ENCODE measurements at places on chromosomes 13 and 19.

- no peak for DNase-seq
Observed at GRCh38 chr19:28330831-28331230, 882.1 kb downstream of the UQCRFS1 start.

- DNase-seq = no peak
Observed at GRCh38 chr19:2558543-2558942, 82.6 kb downstream of the GADD45B start.

DNA sequence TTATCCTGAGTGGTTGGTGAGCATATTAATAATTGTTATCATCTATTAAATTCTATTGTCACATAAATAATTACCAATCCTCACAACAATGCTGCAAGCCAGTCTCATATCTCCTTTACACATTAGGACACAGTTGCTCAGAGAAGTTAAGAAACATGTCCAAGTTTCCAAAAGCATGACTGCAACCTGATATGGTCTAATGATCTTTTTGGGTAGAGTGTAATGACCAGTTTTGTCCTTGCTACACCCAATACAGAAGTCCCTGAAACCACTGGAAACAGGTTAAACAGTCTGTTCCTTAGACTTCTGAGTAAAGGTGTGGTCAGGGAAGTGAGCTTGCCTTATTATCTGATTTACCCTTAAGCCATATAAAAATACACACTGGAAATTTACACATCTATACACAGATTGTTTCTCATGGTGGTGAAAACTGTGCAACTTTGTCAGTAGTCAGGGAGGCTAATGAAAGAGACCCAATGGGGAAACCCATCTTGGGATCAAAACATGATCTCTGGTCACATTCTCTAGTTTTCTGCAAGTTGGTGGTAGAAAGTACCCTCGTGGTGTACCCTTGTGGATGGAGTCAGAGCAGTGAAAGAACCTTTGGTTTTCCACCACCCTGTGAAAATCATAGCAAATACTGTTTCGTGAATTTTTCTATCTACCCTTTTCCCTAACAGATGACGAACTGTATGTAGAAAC lies 146.0 kb upstream of the KLF12 start:
- no peak for DNase-seq

DNA sequence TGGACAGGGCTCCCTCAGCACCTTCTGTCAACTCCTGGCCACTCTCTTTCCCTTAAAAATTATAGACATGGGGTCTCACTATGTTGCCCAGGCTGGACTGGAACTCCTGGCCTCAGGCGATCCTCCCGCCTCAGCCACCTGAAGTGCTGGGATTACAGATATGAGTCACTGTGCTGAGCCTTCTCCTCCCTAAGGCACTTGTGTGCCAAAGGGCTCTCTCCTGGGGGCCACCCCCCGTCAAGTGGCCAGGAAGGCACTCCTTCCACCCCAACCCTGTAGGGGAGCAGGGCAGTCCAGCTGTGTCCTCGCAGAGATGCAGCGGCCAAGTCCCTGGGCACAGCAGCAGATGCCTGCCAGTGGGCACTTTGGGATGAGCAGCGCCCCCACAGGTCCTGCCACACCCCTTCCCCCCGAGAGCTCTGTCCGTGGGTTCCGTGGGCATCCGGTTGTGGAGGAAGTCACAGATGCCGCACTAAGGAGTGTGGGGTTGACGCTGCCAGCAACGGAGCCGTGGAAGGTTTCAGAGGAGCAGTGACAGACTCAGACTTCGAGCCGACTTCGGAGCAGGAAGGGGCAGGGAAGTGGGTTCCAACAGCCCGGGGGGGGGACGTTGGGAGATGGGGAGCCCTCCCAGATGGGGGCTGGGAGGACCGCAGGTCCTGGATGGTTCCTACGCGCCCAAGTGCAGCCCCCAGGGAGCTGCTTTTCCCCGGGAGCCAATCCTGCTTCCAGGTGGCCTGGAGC lies 3.3 kb upstream of the UQCR11 start:
- no peak for DNase-seq

- DNase-seq = no peak
Observed at GRCh38 chr13:95243207-95243606, 58.0 kb downstream of the ABCC4 start.

- DNase-seq = no peak
Observed at GRCh38 chr13:44040070-44040817, 160.5 kb downstream of the LACC1 start.

DNA sequence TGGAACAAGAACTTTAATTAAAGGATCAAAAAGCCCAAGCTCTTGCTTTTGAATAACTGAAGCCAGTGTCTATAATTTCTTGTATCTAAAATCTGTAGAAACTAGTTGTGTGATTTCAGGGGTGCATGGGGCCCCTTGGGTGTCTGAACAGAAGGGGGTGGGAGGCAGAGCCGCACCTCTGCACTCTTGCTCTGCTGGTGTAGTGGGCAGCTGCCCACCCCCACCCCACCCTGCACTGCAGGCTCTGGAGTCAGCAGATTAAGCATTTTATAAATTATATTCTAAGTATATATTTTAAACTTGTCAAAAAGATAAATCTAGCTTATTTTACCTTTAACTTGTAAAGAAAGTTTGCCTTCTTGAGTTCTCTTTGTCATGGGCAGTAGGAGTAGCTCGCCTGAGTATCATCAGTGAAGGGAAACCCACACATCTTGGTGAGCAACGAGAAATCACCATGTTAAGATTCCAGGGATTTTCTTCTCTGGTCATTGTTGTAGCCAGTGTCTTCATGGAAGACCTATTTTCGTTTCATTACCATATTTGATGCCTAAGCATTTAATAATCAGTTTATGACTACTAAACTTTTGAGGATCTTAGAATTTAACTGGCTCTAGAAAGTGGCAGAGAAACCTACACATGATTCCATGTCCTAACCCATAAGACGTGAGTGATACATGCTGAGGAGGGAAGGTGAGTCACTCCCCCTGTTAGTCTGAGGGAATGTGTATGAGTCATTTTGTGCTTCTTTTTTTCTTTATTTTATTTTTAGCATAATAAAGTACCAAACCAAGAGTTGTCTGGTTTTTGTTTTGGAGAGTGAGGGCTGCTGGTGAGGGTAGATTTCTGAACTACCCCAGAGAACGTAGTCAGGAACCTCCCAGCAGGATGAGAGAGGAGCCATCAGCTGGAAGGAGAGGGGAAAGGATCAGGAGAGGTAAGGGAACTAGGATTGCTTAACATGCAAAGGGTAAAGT lies 7.7 kb downstream of the UBE2L5 start:
- no peak for DNase-seq

DNA sequence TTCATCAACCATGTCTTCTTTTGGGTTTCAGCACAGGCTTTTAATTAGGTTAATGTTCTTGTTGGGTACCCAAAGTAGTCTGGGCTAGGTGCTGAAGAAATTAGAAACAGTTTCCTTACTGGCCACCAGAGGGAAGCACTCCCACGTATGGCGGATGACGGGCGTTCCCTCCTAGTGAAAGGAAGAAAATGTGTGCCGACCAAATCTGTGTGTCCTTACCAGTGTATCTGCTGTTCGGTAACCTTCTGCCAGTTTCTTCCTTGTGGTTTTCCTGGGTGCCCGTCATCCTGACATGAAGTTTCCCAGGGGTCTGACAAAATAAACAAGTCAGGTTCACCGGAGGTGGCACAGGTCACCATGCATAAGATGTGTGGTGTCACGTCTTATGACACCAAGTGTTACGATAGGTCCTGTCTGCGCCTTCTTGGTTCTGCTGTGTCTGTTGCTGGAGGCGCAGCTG lies 6.0 kb upstream of the WDR88 start:
- peak; percentile 50 for DNase-seq

DNA sequence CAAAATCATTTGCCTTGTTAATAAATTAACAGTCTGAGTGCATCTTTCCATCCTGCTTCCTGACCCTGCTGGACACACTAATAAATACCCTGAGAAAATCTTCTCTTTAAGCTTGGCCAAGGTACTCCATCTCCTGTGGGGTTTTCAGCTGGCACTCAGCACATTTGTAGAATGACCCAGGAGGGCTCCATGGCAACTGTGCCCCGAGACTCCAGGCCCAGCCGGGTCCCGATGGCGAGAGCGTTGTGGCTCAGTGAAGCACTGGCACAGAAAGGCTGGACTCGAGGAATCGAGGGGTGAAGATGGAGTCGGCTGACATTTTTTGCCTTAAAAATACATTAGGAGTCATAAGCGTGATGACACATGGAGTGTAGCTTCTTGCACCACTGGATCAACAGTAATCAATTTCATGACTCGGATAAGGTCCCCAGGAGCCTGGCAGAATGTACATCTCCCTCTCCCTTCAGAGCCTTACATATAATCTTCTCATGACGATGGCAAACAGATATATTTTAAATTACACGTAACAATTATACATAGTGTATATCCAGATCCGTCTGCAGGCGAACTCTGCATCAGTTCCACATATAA lies 85.4 kb downstream of the SLC7A1 start:
- DNase-seq = no peak

DNA sequence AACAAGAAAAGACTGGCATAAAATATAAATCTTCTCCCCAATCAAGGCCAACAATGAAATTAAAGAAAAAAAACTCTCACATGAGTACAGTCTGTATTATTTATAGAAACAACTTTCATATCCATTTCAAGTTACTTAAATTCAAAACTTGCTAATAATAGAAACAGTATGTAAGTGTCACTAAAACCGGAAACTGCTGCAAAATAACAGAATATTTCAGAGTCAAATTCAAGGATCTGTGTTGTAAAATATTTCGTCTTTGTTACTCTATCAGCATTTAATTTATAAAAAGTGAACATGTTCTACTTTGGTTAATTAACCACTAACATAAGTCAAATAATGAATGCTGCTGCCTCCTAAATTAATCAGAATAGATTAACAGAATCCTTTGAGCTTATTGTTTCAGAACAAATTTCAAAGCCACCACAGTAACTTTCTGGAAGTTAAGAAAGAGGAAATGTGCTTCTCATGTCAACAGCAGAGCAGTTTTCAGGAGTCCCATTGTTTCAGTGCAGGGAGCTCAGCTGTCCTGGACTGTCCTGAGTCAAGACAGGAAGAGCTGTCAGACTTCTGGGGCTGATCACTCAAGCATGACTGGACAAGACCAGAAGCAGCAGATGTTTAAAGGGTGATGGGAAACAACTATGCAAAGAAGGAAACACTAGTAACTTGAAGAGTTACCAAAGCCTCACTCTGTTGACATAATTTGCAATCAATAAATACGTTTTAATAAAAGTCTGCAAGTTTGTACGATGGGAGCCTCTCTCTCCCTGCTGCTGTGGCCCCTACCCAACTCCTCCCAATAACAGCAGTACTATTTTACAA lies 76.9 kb downstream of the FOXO1 start:
- DNase-seq = peak; percentile 65

DNA sequence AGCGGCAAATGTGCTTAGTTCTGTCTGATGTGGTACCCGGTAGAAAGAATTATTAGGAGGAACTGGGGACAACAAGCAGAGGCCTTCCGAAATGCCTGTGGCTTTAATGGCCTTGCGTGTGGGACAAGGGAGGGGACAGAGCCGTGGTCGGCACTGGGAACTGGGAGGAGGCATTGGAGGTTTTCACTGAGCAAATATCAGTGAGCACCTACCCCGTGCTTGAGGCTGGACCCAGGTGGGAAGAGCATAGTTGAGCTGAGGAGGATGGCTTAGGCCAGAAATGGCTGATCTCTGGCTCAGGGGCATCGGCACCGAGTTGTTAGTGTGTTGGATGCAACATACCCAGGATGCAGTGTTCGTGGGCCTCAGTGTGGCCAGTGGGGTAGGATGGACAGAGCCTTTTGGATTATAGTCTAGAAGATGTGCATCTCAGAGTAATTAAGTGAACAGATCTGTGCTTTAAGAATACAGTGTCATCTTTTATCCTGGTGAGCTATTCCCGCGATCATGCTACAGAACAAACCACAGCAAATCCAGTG lies 201.3 kb downstream of the TEX29 start:
- DNase-seq = no peak

DNA sequence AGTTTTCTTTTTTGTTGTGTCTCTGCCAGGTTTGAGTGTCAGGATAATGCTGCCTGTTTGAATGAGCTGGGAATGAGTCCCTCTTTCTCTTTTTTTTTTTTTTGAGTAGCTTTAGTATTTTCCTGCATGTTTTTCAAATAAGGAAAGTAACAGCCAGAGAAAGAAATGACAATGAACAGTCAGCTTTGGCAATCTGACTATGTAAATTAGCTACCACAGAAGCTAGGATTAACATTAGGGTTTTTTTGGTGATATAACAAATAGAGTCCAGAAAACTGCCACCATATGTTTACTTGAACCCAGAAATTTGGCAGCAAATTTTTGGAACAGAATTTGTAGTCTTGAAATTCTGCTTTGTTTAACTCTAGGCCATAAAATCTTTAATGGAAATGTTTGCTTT lies 50.5 kb downstream of the SGCG start:
- DNase-seq = no peak

- no peak for DNase-seq
Observed at GRCh38 chr13:74681891-74682290, 547.7 kb upstream of the KLF12 start.

- no peak for DNase-seq
Observed at GRCh38 chr13:102724923-102725322, 30.1 kb upstream of the METTL21C start.

DNA sequence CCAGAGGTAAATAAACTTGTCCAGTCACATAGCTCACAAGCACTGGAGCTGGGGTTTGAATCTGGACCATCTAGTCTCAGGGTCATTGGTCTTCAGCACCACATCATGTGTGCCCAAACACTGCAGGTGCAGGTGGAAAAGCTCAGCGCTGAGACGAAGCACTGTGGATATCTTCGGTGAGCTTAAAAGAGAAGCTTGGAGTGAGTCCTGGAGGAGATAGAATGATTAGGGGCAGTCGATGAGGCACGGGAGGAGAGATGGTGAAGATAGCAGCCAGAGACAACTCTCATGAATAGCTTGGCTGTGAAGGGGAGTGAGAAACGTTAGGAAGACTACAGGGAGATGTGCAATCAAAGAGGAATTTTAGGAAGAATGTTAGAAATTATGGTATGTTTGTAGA lies 389.3 kb downstream of the FGF9 start:
- no peak for DNase-seq

DNA sequence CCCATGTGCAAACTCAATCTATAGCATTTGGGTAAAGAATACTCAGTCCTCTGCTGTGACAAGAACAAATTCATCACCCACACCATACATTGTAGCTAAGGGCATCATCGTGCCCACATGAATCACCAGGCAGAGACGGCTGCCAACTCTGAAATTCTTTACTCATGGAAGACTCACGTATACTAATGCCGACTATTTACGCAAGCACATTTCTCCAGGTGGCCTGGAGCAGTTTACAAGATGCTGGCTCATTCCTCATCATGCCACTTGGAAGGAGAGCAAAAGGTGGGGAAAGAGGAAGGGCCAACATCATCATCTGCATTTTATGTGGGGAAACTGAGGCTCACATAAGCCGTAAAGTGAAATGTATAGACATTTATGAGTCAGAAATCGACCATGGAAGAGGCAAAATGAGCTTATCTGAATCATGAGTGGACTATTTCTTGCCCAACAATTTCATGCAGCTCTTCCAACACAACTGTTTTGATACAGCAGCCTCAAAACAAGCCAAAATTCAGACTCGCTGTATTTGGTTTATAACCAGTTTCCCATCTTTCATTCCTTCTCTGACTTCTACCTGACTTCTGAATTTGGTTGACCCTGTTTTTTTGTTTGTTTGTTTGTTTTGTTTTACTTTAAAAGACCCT lies 213.9 kb upstream of the SERP2 start:
- no peak for DNase-seq

Measured in CD4-positive, alpha-beta T cell treated with Interleukin-15 for 1 hour (primary cell).